ENCODE measurements at places on chromosomes 3 and 15. TPM values are rescaled to one million over a fixed set of nuclear protein-coding genes. Genes with fewer than 3 reads are reported as not detected.

DNA sequence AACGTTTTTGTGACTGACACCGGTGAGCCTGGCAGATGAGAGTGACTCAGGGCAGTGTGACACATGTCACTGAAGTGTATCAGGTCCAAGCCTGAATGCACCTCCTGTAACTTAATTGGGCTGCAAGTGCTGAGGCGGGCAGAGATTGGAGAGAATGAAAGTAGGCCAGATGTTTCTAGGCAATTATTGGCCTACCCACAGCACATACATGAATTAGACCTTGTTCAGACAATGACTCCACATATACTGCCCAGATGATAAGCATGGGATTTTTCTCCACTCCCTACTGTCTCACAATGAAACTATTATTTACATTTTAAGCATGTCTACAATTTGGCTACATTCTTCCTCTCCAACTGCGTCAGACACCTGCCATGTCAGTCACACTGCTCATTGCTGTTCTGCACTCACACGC, 187.3 kb upstream of the ZNF385D start:
- DNase-seq = no peak

GRCh38 chr3:192373032-192373431, 354.3 kb downstream of the FGF12 start:
- DNase-seq = no peak

GRCh38 chr15:68642491-68642845, 63.7 kb downstream of the CORO2B start:
- no peak for DNase-seq

DNA sequence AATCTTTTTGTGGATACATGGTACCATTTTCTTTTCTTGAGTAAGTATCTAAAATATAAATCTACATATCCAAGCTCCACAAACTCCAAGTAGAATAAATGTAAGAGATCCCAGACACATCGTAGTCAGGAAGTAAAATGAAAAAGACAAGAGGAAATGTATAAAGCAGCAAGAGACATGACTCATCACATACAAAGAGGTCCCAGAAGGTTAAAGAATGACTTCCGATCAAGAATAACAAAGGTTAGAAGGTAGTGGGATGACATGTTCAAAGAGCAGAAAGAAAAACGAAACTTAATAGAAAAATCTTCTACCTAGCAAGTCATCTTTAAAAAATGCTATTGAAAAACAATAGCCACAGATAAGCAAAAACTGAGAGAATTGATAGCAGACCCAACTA, 705.8 kb downstream of the NR2F2 start:
- DNase-seq = no peak

GRCh38 chr15:84112025-84112424, 123.5 kb upstream of the GOLGA6L4 start:
- DNase-seq = no peak

DNA sequence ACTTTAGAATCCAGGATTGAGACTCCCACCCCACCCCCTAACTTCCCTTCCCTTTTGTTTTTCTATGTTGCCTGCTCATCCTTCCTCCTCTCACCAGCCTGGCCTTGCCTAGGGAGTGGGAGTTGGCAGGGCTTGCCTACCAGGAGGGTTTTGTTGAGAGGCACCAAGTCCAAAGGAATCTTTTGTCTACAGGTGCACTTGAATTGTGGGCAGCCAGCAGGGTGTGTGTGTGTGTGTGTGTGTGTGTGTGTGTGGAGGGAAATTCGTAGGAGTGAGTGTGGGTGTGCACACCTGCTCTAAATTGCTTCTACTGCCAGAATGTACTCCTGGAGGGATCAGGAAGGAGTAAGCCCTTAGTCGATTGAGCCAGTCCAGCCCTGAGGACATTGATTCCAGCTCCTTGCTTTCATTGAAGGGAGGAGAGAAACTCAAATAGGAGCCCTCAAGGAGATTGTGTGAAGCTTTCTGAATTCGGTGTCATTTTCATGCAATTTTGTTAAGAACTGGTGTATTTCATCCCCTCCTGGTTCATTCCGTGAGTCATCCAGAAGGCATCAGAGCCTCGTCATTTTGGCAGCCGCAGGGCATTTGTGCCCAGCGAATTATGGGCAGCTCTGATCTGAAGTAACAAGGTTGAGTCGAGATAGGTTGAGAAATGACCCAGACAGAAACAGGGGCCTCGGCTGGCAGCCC, 112.1 kb downstream of the SLCO3A1 start:
- no peak for DNase-seq

DNA sequence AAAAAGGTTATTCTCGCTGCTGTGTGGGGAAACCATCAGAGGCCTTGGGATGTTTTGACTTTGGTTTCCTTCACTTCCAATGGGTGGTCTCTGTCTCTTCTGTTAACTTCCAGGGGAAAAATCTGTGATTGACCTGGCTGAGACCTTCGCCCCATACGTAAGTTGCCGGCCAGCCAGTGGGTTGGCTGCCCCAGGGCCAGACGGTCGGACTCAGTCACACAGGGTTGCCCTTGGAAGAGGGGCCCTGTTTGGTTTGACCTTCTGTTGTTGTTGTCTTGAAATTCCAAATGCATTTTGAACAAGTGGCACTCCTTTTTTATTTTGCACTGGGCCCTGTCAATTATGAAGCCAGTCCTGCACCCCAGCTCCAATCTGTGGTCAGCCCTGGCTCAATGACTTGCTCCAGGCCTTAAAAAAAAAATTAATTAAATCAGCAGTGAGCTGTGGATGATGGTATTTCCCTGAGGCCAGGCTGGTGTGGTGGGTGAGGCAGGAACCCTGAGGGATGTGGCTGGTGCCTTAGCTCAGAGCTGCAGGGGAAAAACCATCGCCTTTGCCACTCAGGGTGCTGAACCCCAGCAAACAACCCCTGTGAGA, 4.5 kb downstream of the FAM107A start:
- no peak for DNase-seq

Gene CAPN3
- 19.7 TPM for total RNA-seq

Gene STRA6
- not detected for total RNA-seq

Gene SLC28A2
- 2.5 TPM for total RNA-seq

Gene RNF168
- 17.3 TPM for total RNA-seq
